Stimulated activated CD8-positive, alpha-beta memory T cell treated with anti-CD3 and anti-CD28 coated beads, Interleukin-4, amount 100 ng/mL, for 1 hour (primary cell): ENCODE measurements at places on chromosomes 6 and 20.

DNA sequence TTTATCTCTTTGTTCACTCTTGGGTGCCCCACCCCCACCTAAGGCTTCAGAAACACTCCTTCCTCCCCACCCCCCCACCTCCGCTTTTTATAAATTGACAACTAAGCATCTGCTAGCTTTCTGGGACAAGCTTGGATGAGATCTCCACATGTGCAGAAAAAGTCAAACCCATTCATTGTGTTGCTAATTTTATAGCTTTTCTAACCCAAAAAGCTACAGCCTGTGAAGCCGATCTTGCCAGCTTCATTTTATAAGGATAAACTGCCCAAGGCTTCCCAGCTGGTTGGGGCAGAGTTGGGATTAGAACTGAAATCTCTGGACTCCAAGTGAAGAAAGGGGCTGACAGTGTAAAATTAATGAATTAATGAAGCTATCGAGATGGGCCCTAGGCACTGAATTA, 24.1 kb downstream of the BPIFB4 start:
- DNase-seq, result no peak

DNA sequence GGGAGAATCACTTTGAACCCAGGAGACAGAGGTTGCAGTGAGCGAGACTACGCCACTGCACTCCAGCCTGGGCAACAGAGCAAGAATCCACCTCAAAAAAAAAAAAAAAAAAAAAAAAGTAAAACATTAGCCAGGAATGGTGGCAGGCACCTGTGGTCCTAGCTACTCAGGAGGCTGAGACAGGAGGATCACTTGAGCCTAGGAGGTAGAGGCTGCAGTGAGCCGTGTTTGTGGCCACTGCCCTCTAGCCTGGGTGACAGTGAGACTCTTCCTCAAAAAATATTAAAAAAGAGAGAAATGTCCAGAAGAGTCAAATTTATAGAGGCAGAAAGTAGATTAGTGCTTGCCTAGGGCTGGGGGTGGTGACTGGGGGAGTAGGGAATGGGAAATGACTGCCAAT, 6.8 kb upstream of the PIGU start:
- no peak for DNase-seq

GRCh38 chr6:84556541-84557335, 207.7 kb downstream of the TBX18 start:
- no peak for DNase-seq

- DNase-seq, result no peak
Observed at GRCh38 chr6:34616227-34616585, 60.1 kb upstream of the SPDEF start.

GRCh38 chr20:50202677-50203076, 12.0 kb downstream of the CEBPB start:
- no peak for DNase-seq

- DNase-seq, result no peak
Observed at GRCh38 chr6:24321538-24322162, 36.2 kb downstream of the DCDC2 start.

DNA sequence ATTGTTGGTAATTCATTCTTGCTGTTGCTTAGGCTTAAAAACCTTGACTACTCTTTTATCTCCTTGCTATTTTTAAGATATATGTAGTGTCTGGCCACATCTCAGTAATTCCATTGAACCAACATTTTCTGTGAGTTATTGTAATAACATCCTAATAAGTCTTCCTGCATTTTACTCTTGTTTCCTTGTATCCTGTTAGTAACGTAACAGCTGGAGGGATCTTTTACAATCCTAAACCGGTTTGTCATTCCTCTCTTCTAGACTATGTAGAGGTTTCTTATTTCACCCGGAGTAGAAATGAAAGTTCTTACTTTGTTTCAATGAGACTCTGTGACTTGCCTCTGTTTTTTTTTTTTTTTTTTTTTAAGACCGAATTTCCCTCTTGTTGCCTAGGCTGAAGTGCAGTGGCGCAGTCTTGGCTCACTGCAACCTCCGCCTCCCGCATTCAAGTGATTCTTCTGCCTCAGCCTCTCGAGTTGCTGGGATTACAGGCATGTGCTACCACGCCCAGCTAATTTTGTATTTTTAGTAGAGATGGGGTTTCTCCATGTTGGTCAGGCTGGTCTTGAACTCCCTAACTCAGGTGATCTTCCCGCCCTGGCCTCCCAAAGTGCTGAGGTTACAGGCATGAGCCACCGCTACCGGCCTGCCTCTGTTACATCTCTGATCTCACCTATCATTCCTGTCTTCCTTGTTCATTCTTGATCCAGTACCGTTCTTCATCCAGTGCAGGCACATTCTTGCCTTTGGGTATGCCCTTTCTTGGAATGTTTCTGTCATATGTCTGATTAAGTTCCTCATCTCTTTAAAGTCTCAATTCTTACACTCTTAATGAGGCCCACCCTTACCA, 44.7 kb downstream of the NCOA3 start:
- no peak for DNase-seq

DNA sequence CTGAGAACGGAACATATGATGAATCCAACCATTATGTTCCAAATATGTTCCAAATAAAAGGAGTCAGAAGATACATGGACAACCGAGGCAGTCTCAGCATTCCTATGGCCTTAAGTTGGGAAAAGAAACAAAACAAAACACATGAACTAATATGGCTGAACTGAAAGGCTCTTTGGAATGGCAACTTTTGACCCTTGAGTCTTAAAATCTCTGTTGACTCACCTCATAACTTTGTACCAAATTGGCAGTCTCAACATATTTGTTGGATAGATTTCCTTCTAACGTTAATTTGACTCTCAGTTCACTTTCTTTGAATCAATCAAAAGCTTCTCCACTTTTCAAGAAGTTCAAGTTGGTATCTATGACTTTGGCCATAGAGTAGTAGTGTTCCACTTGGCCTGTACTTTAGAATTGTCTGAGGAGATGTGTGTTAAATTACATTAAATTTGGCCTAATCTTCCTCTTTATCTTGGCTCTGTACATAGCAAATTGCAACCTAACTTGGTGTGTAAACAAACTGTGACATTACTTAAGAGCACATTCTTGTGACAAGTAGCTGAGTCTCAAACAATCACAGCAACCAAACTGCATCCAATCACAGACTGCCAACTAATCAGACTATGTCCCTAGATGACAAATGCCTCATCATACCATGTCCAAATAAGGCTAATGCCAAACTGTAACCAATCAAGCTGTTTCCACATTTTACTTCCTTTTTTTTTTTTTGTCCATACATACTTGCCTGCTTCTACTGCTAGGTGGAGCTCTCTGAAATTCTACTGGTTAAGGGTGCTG, 208.8 kb downstream of the BMP2 start:
- DNase-seq, result no peak

- DNase-seq, result no peak
Observed at GRCh38 chr6:5066456-5067093, 18.6 kb upstream of the PPP1R3G start.

- no peak for DNase-seq
Observed at GRCh38 chr6:11714798-11715285, 63.8 kb downstream of the ADTRP start.
